ENCODE measurements at places on chromosomes 3 and 15. TPM values are rescaled to one million over a fixed set of nuclear protein-coding genes. Genes with fewer than 3 reads are reported as not detected.

GRCh38 chr3:100245927-100246326, 14.9 kb upstream of the TBC1D23 start:
- no peak for DNase-seq

GRCh38 chr3:194318511-194319161, 32.5 kb downstream of the CPN2 start:
- DNase-seq = no peak

RARB gene
- 8.2 TPM for total RNA-seq

CCR5 gene
- 0.36 TPM for total RNA-seq

GRCh38 chr3:8474991-8475390, 26.6 kb upstream of the LMCD1 start:
- no peak for DNase-seq

RHOV gene
- 0.36 TPM for total RNA-seq

- DNase-seq = no peak
Measured at GRCh38 chr3:177517906-177518305, 320.6 kb upstream of the TBL1XR1 start.

- DNase-seq = no peak
Measured at GRCh38 chr3:66411961-66412887, 88.6 kb downstream of the LRIG1 start.

PAK6 gene
- total RNA-seq = 0.36 TPM

CYP1A2 gene
- not detected for total RNA-seq

- DNase-seq = no peak
Measured at GRCh38 chr3:4290272-4290893, 12.8 kb upstream of the SETMAR start.

- DNase-seq = no peak
Measured at GRCh38 chr3:25385807-25386460, 42.1 kb upstream of the RARB start.

- no peak for DNase-seq
Measured at GRCh38 chr3:46833346-46834300, 29.6 kb downstream of the MYL3 start.

TM4SF18 gene
- 4.8 TPM for total RNA-seq

SCN11A gene
- total RNA-seq = under 0.01 TPM

DNA sequence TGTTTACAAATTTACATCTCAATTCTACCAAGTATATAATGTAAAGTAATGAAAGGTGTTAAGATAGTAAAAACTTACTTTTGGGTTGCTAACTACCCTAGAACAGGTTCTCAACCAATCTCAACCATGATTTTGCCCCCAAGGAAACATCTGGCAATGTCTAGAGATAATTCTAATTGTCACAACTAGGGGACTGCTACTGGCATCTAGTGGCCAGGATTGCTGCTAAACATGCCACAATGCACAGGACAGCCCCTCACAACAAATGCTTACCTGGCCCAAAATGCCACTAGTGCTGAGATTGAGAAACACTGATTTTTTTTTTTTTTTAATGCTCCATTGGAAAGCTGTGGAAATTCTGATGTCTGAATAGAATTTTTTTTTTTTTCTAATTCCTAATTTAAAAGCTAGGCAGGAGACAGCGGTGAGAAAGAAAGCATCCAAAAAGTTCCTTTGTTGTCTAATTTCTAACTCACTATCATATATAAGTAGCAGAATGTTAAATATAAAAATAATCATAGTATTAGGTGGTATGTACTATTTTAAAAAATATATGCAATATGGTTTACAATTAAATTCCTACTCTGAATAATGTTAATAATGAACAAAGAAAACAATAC, 81.5 kb downstream of the TJP1 start:
- DNase-seq = no peak

DNA sequence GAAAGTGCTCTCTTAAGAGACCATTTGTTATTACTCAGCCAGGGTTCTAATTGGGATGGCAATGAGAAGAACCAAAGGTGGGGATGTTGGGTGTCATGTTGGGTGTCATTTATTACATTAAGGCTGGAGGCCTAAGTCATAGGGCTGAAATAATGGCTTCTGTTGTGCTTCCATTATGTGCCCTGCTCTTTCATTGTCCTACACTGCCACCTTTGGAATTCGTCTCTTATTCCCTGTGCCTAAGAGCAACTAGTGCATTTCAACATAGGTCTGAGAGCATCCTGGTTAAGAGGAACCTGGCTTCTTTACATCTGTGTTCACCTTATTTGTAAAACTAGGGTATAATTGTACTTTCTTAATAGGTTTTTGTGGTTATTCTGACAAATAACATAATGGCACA, 32.2 kb downstream of the RIOX2 start:
- DNase-seq = no peak

CCDC13 gene
- 0.28 TPM for total RNA-seq

DNA sequence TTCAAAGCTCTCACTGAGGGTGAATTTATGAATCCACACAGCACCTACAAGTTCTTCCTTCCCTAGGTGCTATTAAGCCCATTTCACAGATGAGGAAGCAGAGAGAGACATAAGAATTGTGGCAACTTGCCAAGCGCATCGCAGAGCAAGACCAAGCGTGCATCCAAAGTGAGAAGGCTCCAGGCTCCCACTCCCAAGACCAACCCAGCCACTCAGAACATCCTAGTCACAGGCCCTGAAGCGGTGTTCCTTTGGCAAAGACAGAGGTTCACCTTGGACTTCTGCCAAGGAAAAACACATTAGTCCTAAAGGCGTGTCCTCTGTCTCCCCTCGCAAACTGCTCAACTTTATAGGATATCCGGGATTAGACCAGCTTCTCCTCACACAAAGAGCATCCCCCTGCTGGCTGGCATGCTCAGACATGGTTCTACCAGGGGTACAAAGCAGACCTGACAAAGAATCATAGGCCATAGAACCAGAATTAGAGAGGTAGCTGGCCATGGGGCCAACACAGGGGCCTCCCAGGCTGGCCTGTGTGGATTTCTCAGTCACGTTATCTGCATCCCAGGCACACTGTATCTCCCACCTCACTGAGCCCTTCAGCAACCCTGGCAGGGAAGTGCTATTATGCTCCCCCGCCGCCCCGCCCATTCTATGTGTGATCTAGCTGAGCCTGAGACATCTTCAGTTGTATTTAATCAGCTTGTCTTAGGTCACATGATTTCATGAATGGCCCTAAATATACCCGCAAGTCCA, 160.2 kb downstream of the FOXP1 start:
- DNase-seq = no peak

OSBPL10 gene
- 10.6 TPM for total RNA-seq

SCG5 gene
- total RNA-seq = 0.83 TPM

- DNase-seq = no peak
Measured at GRCh38 chr3:189756582-189757078, 125.4 kb downstream of the TP63 start.

DNA sequence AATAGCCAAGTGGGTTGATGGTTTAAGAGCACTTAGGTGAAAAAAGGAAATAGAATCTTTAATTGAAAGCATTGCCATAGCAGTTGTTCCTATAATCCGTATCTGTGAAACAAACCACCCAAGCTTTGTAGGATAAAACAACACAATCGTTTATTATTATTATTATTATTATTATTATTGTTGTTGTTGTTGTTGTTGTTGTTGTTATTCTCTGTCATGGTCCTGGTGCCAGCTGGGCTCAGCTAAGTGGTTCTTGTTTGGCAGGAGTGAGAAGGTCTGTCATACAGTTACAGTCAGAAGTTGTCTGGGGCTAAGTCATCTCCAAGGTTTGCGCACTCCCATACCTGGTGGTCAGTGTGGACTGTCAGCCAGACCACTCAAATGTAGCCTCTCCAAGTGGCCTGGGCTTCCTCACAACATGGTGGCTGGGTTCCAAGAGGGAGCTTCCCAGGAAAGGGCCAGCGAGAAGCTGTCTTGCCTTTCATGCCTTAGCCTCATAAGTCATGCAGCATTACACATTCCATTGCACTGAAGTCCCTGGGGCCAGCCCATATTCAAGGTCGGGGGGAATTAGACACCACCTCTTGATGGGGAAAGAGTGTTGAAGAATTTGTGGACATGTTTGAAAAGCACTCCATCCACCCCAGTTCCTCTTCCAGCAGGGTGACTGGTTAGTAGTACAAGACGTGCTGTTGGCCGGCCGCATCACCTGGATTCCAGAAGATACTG, 54.3 kb upstream of the FGD5 start:
- no peak for DNase-seq

FOXB1 gene
- total RNA-seq = not detected

DNA sequence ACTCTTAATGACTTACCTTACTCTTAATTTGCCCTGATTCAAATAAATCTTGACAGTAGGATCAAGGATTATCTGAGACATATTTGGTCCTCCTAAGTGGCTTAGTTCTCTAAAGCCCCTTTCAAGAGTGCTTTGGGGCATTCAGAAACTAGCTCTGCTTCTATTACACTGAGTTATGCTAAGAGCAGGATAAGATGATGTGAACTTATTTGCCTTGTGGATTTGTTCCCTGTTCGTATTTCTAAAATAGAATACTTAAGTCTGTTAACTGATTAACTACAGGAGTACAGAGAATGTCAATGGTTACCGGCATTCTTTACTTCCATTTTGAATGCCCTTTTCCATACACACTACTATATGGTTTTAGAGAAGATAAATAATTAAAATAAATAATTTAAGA, 14.8 kb upstream of the FRMD4B start:
- DNase-seq = no peak

STRA6 gene
- total RNA-seq = 0.20 TPM

- no peak for DNase-seq
Measured at GRCh38 chr3:83843716-83844115, 1115.1 kb upstream of the CADM2 start.

DNA sequence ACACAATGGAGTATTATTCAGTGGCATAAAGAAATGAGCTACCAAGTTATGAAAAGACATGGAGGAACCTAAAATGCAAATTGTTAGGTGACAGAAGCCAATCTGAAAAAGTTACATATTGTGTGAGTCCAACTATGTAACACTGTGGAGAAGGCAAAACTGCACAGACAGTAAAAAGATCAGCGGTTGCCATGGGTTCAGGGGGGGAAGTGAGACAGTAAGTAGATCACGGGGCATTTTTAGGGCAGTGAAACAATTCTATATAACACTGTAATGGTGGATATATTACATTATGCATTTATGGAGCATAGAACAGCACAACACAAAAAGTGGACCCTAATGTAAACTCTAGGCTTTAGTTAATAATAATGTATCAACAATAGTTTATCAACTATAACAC, 17.6 kb downstream of the CBLB start:
- no peak for DNase-seq

DNA sequence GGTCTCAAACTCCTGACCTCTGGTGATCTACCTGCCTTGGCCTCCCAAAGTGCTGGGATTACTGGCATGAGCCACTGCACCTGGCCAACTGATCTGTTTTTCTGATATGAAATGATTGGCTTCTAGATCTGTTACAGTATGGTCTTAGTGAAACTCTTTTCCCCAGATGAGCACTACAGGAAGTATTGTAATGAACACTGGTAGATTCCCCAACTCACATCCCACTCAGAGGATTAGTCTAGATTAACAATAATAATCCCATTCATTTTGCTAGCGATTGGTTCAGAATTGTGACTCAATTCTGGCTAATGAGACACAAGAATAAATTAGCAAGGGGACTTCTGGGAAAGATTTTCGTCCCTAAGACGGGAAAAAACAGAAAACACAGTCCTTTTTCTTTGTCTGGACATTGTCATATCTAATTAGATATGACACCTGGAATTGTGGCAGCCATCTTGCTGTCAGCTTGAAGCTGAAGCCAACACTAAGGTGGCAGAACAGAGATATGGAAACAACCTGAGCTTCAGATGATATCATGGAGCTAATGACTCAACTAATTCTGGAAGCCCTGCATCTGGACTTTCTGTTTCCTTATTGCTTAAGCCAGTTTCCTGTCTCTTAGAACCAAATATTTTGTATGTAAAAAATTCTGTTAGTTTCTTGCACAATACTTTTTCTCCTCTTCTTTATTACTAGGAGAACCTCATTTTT, 17.4 kb upstream of the NPTN start:
- DNase-seq = no peak

DNA sequence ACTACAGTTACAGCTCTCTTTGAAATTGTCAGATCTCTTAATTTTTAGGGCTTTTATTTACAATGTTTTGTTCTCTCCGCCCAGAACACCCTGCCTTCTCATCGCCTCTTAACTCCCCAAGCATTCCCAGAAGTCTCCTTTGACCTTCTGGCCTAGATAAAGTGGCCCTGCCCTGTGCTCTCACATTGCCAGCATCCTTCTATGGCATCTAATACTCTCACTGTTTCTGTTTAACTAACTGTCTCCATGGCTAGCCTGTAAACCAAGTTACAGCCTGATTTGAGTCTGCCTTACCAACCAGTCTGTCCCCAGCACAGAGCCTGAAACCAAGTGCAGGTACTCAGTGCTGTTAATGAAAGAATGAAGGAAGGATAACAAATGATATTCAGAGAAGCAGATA, 19.9 kb downstream of the COL8A1 start:
- no peak for DNase-seq

GOLGA8M gene
- 0.23 TPM for total RNA-seq
